Astrocyte (in vitro differentiated cells and primary cell): ENCODE measurements at places on chromosomes 4 and X. TPM values are rescaled to one million over a fixed set of nuclear protein-coding genes. Genes with fewer than 3 reads are reported as not detected.

- no peaks in the 10 kb centered on the region for H3K27me3 ChIP-seq
- H3K36me3 ChIP-seq: no peaks in the 10 kb centered on the region
- no peak for DNase-seq
- no peaks in the 10 kb centered on the region for H3K4me1 ChIP-seq
These were observed 63.1 kb downstream of the DIPK2B start for GRCh38 chrX:45137531-45137930.

GRCh38 chr4:120922381-120923206 lies at the start of gene PRDM5:
Gene PRDM5 (minus strand): TSS chr4:120922726. CDS start chr4:120922608, 118 bp downstream.
- H3K36me3 ChIP-seq: no peaks in the 10 kb centered on the region
- peak within 1 kb of the TSS; percentile 63 for H3K4me3 ChIP-seq
- H3K4me1 ChIP-seq: peaks cover 6% of the 10 kb centered on the region
- peak; percentile 42 for DNase-seq

DNA sequence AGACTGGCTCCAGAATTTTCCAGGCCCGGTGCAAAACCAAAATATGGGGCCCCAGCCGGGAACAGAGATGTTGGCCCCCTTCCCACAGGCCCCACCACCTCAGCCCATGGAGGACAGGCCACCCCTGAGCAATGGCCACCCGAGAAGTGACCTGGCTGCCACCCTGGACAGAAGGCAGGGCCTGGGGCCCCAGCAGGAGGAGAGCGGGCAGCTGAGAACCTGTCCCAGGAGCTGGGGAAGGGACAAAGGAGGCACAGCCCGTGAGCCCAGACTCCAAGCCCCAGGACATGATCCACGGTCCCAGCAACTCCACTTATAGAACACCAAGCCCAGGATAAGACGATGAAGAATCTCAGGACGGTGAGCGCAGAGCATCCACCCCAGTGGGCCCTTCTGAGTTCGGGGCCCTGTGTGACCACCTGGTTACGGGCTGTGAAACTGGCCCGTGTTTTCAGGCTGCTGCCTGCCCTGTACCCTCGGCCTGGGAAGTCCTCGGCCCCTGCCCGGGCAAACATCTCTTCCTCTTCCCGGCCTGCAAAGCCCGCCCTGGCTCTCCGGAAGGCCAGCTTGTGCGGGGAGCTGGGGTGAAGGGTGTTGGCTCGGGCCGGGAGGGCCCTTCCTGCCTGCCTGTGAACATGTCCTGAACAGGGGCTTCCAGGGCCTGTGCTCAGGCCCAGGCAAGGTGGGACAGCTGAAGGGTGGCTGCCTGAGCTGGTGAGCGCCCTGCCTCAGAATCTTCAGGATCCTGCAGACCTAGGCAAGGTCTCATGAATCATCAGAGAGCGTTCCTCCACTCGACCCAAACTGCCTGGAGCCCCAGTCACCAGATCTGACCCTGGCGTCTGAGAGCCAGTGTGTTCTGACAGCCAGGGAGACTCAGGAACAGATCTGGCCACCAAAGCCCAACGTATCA lies 47.0 kb upstream of the MAN2B2 start:
- H3K4me3 ChIP-seq: no peak overlapping the region
- no peaks in the 10 kb centered on the region for H3K27me3 ChIP-seq
- H3K27ac ChIP-seq: no peak overlapping the region

The DNAAF6 gene
- not detected in 2 replicates for total RNA-seq

DNA sequence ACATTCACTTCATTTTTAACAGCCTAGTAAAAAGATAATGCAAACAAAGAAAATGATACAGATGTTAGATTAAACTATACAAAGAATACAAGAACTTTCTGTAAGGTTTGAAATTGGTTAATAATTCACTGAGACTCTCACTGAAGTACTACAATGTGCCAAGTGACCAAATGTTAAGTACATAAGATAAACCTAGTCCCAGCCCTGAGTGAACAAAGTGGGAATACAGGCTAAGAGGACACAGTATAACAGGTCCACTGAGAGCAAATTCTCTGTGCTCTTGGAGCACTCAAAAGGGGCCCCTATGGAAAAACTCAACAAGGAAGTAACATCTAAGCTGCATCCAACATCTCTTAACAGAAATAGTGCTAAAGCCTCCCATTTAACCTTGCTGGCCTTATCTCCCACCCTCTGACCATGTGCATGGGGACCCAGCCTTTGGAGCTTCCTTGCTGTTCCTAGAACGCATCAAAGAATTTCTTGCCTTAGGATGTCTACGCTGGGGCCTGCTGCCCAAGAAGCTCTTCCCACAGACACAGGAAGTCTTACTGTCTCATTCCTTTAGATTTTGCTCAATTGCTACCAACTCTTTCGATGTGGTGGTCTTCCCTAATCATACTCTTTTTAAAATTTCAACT lies 113.4 kb downstream of the ZAR1 start:
- peak overlapping the region; percentile 63 for H3K27ac ChIP-seq
- no peaks in the 10 kb centered on the region for H3K27me3 ChIP-seq
- H3K4me3 ChIP-seq: no peak overlapping the region
- peaks cover 7% of the 10 kb centered on the region for H3K4me1 ChIP-seq

DNA sequence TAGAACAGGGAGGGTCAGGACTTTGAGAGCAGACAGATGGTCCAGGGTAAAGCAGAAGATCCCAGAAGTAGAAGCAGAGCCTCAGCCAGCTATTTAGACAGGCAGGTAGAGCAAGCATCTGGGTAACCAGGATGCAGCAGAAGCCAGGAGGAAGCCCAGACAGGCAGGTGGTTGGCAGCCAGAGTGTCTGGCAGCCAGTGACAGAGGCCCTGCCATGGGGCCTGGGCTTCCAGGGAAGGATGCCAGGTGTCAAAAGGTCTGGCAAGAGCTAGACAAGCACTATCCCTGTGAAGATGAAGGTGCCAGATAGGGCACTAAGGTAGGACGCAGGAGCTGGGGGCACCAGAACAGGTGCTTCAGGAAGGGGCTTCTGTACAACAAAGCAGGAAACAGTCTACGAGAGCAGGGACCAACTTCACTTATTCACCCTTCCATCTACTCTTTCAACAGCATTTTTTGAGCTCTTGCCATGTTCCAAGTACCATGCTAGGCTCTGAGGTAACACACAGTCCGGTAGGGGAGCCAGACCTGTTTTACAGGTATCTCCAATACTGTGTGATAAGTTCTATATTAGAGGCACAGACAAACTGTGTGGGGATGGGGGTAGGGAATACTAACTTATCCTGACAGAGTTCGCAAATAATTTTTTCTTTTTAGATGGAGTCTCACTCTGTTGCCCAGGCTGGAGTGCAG lies 38.1 kb upstream of the GJB1 start:
- no peaks in the 10 kb centered on the region for H3K36me3 ChIP-seq
- H3K4me1 ChIP-seq: peaks cover 16% of the 10 kb centered on the region
- no peak overlapping the region for H3K27ac ChIP-seq
- H3K4me3 ChIP-seq: no peak overlapping the region
- no peak for DNase-seq
- H3K27me3 ChIP-seq: no peaks in the 10 kb centered on the region

DNA sequence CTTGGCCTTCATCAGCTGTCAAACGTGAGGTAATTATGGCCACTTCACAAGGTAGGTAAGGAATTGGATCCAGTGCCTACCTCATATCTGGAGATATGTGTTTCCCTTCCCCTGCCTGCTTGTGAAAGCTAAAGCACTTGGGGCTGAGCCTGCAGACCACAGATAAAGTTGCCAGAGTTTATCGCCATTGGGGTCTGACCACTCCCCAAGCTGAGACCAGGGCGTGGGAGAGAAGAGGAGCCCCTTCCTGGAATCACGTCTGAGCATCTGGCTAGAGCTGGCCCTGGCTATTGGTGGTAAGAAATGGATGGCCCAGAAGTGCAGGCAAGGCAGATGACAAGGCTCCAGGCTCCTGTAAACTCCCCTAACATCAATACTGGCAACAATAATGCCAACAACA lies 2.7 kb downstream of the ALAS2 start:
- no peak overlapping the region for H3K4me3 ChIP-seq
- H3K4me1 ChIP-seq: no peaks in the 10 kb centered on the region
- H3K27ac ChIP-seq: no peak overlapping the region
- no peaks in the 10 kb centered on the region for H3K36me3 ChIP-seq
- H3K27me3 ChIP-seq: no peaks in the 10 kb centered on the region

DNA sequence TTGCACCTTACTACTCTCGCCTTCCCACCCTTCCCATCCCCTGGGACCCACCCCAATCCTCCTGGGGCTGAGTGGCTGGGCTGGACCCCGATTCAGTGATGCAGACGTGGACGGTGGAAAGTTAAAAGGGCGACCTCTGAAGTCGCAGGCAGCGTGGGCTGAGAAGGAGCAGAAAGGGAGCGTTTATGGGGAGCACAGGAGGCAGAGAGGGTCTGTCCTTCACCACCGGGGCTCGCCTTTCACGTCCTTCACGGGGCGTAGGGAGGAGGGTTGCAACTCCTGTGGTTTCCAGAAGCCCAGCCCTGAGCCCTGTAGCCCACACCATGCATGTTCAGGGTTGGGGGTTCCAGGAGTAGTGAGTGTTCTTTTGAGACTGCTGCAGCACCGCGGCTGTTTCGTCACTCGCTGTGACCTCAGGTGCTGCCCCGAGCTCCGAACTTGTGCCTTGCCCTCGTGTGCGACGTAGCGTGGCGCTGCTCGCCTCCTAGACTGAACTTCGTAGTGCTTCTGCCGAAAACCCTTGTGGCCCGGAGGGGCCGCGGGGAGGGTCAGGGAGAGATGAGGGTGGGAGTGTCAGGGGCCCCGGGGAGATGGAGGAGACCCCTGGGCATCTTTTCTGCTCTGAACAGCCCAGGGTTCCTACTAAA lies 1.6 kb downstream of the NHS start:
- DNase-seq: no peak
- H3K4me3 ChIP-seq: peak overlapping the region; percentile 75
- H3K27ac ChIP-seq: peak overlapping the region; percentile 38
- no peaks in the 10 kb centered on the region for H3K36me3 ChIP-seq

GRCh38 chr4:2714061-2714770 lies 41.9 kb downstream of the TNIP2 start:
- peaks cover 4% of the 10 kb centered on the region for H3K36me3 ChIP-seq
- H3K4me1 ChIP-seq: no peaks in the 10 kb centered on the region
- H3K4me3 ChIP-seq: no peak overlapping the region
- peak; percentile 17 for DNase-seq
- H3K27ac ChIP-seq: no peak overlapping the region

DNA sequence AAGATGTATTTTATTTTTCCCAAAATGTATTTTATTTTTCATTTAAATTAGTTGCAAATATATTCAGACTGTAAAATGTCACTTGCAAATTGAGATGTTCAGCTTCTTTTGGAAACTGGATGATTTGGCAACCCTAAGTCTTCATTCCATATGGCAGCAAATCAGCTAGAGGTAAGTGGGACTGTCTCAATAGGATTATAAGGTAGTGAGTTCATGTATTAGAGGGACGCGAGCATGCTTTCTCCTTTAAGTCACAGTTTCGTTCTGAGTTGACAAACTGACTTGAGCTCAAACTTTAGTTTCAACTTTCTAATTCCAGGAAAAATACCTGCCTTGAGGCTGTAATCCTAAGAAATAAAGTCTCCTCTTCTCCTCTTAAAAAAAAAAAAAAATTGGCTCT lies 44.2 kb upstream of the TMEM131L start:
- H3K4me3 ChIP-seq: no peak overlapping the region
- H3K4me1 ChIP-seq: no peaks in the 10 kb centered on the region
- no peaks in the 10 kb centered on the region for H3K36me3 ChIP-seq
- H3K27me3 ChIP-seq: no peaks in the 10 kb centered on the region

The CXXC4 gene
- total RNA-seq: 10.6 and 13.4 TPM in 2 replicates

The TMEM31 gene
- total RNA-seq: 0.43 TPM in 1 of 2 replicates, not detected in the other

GRCh38 chr4:184766446-184766845 lies 32.5 kb upstream of the CENPU start:
- no peak for DNase-seq
- H3K27ac ChIP-seq: no peak overlapping the region
- H3K4me3 ChIP-seq: no peak overlapping the region
- no peaks in the 10 kb centered on the region for H3K4me1 ChIP-seq
- no peaks in the 10 kb centered on the region for H3K27me3 ChIP-seq

GRCh38 chrX:46803140-46803539 lies 33.7 kb upstream of the RP2 start:
- H3K36me3 ChIP-seq: no peaks in the 10 kb centered on the region
- no peaks in the 10 kb centered on the region for H3K4me1 ChIP-seq
- H3K27me3 ChIP-seq: no peaks in the 10 kb centered on the region

The BMX gene
- not detected in 2 replicates for total RNA-seq

- H3K27ac ChIP-seq: no peak overlapping the region
- peak; percentile 63 for DNase-seq
- peaks cover 8% of the 10 kb centered on the region for H3K36me3 ChIP-seq
- no peak overlapping the region for H3K4me3 ChIP-seq
- H3K4me1 ChIP-seq: peaks cover 3% of the 10 kb centered on the region
- H3K27me3 ChIP-seq: no peaks in the 10 kb centered on the region
These were observed 44.8 kb downstream of the SMARCA1 start for GRCh38 chrX:129478516-129478915.

The SSX4B gene
- not detected in 2 replicates for total RNA-seq

GRCh38 chr4:2832309-2832980 lies 11.2 kb upstream of the ADD1 start:
- H3K27ac ChIP-seq: no peak overlapping the region
- no peak for DNase-seq
- H3K4me3 ChIP-seq: no peak overlapping the region
- H3K36me3 ChIP-seq: peaks cover 6% of the 10 kb centered on the region
- no peaks in the 10 kb centered on the region for H3K27me3 ChIP-seq

The UCHL1 gene
- total RNA-seq: 1,149 and 1,154 TPM in 2 replicates

DNA sequence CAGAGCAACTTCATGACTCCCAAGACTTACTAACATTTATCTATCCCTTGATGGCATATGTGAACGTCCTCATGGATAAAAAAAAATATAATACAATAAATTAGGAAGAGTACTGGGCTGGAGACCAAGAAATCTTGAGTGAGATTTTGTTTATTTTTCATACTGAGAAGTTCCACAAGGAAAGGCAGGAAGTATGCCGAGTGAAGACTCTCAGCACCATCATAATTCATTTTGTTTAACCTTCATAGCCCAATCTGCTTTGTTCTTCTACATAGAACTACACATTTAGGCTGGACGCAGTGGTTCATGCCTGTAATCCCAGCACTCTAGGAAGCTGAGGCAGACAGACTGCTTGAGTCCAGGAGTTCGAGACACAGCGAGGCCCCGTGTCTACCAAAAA lies 198.3 kb downstream of the NSUN7 start:
- H3K36me3 ChIP-seq: peaks cover 7% of the 10 kb centered on the region
- no peak overlapping the region for H3K27ac ChIP-seq
- no peaks in the 10 kb centered on the region for H3K27me3 ChIP-seq
- no peak overlapping the region for H3K4me3 ChIP-seq
- DNase-seq: no peak
- H3K4me1 ChIP-seq: no peaks in the 10 kb centered on the region

The F9 gene
- not detected in 2 replicates for total RNA-seq

DNA sequence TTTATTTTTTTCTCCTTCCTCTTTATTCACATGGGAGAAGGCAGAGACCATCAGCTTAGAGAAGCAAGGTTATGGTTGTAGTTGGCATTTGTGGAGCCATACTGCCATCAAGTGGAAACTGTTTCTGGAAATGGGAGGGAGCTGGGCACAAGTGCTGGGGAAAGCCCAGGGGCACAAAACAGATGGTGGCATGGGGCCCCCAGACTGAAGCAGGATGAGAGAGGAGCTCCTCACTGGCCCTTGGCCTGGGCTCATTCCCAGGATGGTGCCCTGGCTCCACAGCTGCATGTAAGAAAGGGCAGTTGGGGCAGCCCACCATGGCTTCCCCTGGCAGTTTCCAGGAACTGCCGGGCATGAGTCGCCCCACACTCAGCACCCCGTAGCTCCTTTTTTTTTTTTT lies 59.2 kb downstream of the NBDY start:
- H3K36me3 ChIP-seq: no peaks in the 10 kb centered on the region
- H3K27ac ChIP-seq: no peak overlapping the region
- H3K4me3 ChIP-seq: no peak overlapping the region

The NHS gene
- 6.6 and 8.1 TPM in 2 replicates for total RNA-seq

GRCh38 chrX:33001107-33001506 lies 210.2 kb downstream of the DMD start:
- no peak overlapping the region for H3K4me3 ChIP-seq
- no peaks in the 10 kb centered on the region for H3K36me3 ChIP-seq
- DNase-seq: no peak
- H3K27me3 ChIP-seq: no peaks in the 10 kb centered on the region
- H3K27ac ChIP-seq: no peak overlapping the region
- H3K4me1 ChIP-seq: no peaks in the 10 kb centered on the region
